ENCODE measurements at places on chromosomes 5 and 9.
A peak's percentile ranks its signal among the peaks of the same experiment; 100 is the strongest.

- no peak for DNase-seq
These were observed 7.5 kb upstream of the FST start for GRCh38 chr5:53472720-53473510.

DNA sequence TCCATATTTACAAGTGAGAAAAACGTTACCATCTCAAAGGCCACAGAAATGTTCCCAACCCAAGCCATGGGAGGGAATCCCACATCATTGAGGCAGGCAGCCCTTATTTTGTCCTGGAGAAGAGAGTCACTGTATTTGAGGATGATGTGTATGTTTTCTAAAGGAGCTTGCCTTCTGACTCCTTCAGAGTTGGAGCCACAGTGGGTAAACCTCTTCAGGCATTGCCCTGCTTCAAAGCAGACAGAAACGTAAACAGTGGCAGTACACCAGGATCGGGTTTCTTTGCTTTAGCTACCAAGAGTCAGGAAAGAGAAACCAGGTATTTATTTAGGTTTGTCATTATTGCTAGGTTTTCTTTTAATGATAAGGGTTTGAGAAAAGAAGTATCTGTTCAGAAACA, 45.7 kb downstream of the MUSK start:
- no peak for DNase-seq

GRCh38 chr5:127024821-127025220, 5.5 kb downstream of the MARCHF3 start:
- DNase-seq, result no peak

- DNase-seq, result no peak
These were observed 108.7 kb downstream of the MUSK start for GRCh38 chr9:110777196-110777875.

DNA sequence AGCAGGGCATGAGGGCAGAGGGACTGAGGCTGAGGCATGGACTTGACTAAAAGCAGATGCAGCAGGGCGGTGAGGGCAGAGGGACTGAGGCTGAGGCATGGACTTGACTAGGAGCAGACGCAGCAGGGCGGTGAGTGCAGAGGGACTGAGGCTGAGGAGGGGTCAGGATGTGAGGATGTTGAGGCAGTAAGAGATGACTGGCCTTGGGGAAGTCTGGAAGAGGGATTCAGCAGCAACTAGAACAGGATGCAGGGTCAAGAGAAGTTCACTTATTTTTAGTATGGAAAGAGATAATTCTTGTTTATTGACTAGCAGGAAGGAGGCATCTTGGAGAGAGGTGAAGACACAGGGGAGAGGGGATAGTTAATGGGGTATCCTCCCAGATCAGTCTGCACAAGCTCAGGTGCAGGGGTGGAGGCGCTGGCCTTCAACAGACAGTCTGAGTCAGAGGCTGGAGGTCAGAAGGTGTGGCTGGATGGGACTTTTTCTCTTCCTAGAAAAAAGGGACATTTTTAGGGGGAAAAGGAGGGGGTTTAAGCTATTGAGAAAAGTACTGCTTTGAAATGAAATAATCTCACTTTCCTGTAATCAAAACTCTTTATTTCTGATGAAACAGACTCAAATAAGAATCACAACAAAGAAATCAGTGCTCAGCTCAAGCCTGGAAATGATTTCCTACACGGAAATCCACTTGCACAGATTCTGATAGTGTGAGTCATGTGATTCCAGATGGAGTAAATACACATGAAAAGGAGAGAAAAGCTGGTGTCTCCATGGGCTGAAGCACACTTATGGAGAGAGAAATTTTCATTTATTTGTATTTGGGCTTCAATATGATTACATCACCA, 130.9 kb downstream of the PALM2AKAP2 start:
- no peak for DNase-seq

DNA sequence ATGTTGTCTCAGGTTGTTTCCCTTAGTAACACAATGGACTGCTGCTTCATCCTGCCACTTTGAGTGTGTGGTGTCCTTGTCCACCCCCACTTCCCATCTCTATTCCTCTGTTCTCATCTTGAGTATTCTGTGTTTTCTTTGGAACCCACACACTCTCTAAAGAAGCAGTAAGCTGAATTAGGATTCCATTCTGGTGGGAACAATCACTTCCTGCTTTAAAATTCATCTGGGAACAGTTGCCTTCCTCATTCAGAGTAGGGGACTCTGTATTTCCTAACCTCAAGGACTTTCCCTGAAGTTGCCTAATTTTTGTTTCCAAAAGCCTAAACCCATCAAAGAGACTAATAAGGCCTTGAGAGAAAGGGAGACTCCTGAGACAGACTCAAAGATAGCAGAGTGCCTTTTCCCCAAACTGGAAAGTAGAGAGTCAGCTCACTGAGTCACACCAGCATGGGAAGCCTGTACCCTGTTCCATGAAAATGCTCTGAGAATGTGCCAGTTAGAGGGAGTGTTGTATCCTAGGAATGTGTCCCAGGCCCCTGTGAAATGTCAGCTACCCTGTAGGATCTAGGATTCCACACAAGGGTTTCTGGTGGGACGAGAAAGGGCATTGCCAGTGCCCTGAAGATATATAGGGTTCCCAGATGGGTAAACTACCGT, 63.6 kb downstream of the CCDC192 start:
- DNase-seq, result no peak

- no peak for DNase-seq
These were observed 294.3 kb upstream of the HAPLN1 start for GRCh38 chr5:84014966-84015365.

DNA sequence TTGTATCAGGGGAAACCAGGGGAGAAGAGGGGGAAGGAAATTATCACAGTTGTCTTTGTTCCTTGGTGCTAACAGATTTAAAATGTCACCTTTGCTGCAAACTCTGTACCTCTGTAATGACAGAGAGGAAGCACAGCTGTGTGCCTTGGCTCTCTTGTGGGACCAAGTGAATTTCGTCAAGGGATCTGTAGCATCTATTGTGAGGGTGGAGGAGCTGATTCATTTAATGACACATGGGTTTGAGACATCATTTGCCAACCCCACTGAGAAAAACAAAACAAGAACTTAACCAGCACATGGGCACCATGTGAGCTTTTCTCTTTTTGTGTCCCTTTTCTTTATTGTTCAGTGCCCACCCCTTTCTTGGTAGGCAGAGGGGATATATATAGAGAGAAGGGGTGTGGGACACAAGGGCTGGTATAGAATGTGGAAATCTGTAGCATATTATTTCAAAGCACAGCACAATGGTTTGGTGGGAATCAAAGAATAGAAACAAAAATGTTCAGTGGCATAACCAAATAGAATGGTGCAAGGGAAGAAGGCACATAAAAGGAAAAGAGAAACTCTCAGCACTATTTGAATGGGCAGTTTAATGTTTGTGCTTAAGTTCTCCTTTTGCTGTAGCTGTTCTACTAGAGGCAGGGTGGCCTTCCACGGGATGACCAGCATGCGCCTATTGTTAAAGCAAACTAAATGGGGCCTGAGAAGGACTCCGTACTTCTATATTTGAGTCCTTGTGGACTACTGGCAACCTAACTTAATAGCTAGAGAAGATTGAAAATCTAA, 63.3 kb downstream of the LIX1 start:
- DNase-seq, result no peak

GRCh38 chr5:73515232-73515631, 17.0 kb downstream of the BTF3 start:
- no peak for DNase-seq

- no peak for DNase-seq
These were observed 161.9 kb downstream of the ARHGAP26 start for GRCh38 chr5:142931896-142932686.

DNA sequence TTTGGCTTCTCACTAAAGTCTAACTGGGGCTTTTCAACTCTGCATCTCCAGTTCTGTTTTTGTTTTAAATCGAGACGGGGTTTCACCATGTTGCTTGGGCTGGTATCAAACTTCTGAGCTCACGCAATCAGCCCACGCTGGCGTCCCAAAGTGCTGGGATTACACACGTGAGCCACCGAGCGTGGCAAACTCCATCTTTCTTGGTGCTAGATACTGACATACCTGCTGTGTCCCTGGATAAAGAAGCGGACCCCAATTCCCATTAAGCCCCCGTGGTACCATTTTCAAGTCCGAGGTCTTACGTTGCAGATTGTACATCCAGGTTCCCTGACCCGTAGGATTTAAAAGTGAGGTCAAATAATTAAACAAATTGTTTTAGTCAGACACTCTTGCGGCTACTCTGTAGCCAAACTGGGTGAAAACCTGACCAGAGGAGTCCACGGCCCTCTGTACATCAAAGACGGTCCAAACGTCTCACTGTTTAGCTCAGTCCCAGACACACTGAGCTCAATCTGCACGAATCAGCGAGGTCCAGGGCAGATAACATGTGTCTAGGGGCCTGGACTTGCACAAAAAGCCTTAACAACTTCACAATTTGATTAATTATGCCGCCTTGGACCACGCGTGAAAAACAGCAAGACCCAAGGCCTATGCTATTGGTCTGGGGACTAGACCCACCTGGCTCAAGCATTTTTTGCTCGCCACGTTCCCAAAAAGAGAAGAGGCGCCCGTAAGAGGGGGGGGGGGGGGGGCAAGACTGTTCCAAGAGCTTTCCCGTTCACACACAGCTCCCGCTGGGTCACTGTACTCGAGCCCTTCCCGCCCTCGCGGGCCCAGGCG, 727 bp upstream of the DNAJA1 start:
- DNase-seq, result peak; percentile 46

DNA sequence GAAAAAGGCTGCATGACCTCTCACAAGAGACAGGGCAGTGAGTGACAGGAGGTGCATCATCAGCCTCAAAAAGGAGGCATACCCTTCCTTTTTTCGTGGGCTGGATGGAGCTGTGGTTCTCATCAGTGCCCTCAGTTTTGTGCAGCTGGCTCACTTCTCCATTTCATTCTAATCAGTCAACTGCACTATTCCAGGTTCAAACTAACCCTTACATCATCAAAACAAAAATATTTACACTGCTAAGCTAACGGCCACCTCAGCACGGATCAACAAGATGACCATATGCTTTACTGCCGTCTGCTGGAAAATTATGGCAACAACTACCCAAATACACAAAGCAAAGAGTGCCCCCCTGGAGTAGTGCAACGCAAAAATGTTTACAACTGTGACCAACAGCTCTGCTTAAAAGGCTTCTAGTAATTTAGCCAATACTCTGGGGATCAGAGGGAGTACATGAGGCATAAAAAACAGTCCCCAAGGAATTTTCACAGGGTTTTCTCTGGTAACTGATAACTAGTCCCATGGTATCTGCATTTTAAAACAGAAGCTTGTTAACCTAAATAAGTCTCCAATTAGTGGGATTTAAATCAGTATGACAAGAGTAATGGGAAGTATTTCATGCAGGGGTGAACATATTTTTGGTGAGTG, 10.8 kb downstream of the KCNV2 start:
- DNase-seq, result no peak

Data from stimulated activated CD4-positive, alpha-beta T cell treated with anti-CD3 and anti-CD28 coated beads, Interleukin-4, amount 100 ng/mL, for 24 hours (primary cell).